ENCODE measurements at places on chromosomes 1 and 21.

DNA sequence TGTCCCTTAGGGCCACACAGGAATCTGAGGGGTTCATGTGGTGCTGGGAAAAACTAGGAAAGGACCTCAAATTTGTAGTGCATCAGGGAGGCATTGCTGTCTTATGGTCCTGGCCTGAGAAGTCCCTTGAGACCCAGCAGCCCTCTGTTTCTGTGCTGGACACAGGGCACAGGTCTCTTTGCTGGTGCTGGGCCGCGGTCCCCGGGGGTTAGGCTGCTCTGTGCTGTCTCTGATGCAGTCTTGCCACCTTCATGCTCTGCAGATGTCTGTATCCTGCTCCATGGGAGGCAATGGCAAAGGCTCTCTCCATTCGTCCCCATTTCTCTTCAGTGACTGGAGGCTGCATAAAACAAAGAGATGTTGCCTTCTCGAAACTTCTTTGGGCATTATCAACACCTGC, 13.0 kb downstream of the EDARADD start:
- no peak for DNase-seq

GRCh38 chr1:119108988-119109387, 31.5 kb downstream of the WARS2 start:
- DNase-seq: peak; percentile 70

- peak; percentile 88 for DNase-seq
These were observed 68.3 kb upstream of the ST6GALNAC3 start for GRCh38 chr1:76006234-76006633.

GRCh38 chr1:7007902-7008301, 222.6 kb downstream of the CAMTA1 start:
- no peak for DNase-seq

GRCh38 chr1:41670217-41670957, 185.9 kb upstream of the EDN2 start:
- peak; percentile 61 for DNase-seq

- peak; percentile 62 for DNase-seq
These were observed 63.6 kb upstream of the ERRFI1 start for GRCh38 chr1:8089535-8090228.

GRCh38 chr1:200893411-200893901, 1.2 kb upstream of the INAVA start:
- no peak for DNase-seq

GRCh38 chr1:53896635-53897229, 2.7 kb downstream of the DIO1 start:
- DNase-seq: peak; percentile 91

DNA sequence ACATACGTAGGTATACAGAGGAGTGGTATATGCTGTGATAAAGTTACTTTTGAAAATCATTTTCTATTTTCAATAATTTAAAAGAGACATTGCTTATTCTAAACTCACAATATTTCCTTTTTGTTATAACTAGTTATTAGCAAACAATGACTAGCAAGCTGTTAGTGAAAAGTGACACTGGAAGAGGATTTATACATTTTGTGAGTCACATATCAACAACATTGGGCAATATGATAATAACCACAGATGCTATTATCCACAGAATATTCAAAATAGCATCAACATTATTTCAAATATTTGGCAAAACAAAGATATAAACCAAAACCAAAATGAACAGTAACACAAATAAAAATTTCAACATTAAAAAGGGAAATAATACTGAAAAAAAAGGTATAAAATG, 104.0 kb upstream of the HP1BP3 start:
- peak; percentile 71 for DNase-seq

DNA sequence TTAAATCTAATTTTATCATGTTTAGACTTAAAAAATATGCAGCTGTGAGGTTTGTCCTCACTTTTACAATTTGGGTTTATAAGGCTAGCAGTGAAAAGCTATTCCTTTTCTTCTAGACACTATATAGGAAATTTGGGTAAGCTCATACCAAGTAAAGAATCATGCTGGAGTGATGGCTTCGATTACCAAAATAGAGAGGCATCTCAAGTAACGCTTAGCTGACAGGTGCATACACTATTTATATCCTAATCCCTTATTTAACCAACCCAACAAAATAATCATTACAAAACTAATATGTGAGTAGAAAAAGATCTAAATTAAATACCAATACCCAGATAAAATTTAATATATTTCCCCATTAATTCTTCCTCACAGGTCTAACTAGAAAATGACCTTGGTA, 193.2 kb downstream of the LHX8 start:
- no peak for DNase-seq

- DNase-seq: peak; percentile 66
These were observed 3.2 kb downstream of the LRRC42 start for GRCh38 chr1:53949023-53949990.

DNA sequence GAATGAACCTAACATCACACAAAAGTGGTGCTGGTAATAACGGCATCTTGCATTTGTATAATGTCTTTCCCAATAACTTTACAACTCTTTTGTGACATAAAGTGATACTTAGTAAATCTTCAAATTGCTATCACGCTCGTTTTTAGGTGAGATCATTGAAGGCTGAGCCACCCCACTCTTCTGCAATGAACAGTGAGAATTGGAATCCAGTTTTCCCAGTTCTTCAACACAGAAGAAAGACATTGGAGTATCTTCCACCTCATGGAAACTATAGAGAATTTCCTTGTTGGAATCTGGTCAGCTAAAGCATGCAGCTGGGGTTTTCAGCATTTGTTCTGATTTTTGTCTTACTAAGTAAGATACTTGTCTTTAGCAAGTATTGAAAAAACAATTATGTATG, 59.9 kb upstream of the NRIP1 start:
- no peak for DNase-seq

- DNase-seq: no peak
These were observed 35.0 kb upstream of the JAK1 start for GRCh38 chr1:65001231-65001792.

DNA sequence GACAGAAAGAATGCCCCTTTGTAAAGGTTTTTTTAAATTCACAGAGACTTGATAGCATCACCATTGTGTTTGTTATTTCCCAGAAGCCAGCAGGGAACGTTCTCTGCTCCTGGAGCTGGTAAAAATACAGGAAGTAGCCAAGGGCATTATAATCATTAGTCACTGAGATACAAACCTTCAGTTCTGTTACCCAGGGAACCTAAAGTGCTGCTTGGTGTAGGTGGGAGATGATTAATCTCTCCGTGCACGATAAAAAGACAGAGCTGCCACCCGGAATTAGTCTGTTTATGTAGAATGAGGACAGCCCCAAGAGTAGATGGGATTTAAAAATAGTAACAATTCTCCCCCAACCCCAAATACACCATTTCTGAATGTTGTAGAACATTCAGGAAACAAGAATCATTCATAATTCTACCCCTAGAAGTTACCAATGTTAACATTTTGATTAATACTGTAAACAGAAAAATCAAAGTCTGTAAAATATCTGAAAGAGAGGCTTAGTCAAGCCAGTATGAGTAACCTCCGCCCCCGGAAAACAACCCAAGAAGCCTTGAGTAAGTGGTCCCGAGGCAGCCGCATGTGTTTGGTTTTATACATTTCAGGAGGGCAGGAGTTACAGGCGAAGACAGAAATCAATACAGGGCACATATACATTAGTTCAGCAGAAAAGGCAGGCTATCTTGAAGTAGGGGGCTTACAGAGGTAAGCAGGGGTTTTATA, 45.3 kb upstream of the CTBS start:
- DNase-seq: peak; percentile 53

- no peak for DNase-seq
These were observed 32.0 kb upstream of the OTUD3 start for GRCh38 chr1:19850214-19850613.
